Caudate nucleus (tissue), 63 donors: ENCODE measurements at places on chromosomes 6 and 20.

- DNase-seq = no peak
Measured at GRCh38 chr6:88164061-88164460, 2.1 kb downstream of the CNR1 start.

DNA sequence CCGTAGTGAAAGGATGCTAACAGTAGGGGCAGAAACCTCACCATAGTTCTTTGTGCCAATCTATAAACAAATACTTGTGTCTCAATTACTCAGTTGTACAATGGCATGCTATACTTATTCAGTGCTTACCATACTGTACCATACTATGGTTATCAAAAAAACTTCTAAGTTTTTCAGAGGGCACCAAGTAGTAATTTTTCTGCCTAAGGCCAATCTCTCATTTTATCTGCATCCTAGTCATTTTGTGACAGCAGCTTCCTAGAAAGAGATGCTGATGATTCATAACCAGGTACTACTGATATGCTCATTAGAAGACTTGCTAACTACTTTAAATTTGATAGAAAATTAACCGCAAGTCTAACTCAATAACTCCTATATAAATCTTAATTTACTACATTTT, 42.9 kb downstream of the TMEM244 start:
- no peak for DNase-seq

DNA sequence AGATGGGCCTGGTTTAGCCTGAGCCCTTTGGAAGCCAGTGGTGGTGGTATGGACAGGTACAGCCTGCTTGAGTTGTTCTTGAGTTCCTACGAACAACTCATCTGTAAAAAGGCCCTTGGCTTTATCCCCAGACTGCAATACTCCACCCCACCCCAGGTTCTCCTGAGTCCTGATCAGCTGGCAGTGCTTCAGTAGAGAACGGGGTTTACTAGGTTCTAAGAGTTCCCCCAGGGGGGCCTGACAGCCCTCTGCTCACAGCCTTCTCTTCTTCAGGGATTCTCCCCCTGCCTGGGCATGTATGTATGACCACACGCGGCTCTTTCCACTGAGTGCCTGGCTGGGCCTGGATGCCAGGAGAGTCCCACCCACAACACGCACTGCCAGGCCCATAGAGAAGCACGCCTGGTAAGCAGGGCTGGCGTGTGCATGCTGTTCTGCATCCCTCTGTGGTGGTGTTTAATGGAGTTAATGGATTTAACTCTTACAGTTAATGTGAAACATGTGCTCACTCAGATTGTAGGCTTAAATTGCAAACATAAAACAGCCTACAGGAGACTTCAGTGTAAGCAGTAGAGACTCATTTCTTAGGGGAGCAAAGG, 44.3 kb upstream of the SLC4A11 start:
- DNase-seq = no peak

GRCh38 chr20:57553376-57554018, 7.4 kb upstream of the PCK1 start:
- DNase-seq = no peak

- no peak for DNase-seq
Measured at GRCh38 chr6:129989396-129989795, 29.0 kb upstream of the L3MBTL3 start.

DNA sequence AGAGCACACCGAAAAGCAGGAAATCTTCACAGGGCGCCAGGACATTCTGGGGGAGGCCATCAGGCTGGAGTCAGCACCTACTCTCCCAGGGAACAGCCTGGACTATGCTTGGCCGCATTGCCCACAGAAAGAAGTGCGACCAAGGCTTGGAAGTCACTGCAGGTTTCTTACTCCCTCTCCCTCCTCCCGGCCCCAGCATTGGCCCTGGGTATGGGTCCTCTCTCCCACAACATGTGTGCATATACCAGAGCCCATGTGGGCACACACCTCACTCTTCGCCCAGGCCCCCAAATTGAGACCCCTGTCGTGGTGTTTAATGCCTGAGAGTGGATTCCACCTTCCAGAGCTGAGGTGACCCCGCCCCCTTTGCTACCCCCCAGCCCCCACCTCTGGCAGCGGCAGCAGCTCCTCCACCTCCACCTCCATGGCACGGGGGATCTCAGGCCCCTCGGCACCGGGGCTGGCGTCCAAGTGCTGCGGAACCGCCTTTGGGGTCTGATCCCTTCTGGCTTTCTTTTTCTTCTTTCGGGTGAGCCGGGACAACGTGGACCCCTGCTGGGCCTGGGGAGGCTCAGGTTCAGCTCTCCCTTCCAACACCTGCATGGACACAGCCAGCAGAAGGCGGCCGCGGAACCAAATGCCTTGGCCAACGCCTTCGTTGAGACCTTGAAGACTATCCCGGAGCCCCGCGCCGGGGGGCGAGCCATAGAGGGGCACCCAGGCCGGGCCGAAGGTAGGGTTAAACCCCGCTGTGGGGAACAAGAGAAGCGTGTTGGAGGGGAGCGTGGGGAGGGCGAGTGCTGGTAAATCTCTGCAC, 15.2 kb upstream of the SPAG4 start:
- DNase-seq = no peak

- no peak for DNase-seq
Measured at GRCh38 chr20:51400051-51400926, 142.2 kb downstream of the NFATC2 start.

- no peak for DNase-seq
Measured at GRCh38 chr6:21586740-21587178, 6.8 kb upstream of the SOX4 start.

DNA sequence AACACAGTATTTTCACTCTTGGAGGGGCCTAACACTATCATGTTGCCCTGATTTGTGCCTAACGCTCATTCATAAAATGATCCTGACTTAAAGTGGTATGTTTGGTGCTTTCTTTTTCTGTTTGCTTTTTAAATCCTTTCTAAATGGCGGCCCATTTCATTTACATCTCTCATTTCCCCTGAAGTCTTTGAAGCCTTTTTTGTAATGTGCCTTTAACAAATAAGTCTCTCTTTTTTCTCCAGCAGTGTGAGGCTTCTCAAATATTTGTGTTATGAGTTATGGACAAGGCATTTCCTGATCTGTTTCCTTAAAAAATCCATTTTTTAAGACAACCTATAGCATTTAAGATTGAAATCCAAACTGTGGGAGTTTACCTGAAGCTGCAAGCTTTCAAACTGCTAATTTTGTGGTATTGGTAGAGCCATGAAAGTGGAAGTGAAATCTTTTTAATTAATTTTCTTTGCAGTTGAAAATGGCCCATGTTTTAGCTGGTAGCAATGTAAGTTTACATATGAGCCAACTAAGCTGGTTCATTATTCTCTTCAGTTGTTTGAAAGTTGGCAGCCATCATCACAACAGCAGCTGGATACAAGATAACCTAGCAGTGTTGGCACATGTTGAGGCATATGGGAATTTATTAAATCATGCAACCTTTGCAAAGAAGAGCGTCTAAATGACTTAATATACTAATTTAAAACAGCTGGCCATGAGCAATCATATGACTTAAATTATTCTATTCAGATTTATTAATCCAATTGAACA, 469.7 kb downstream of the CDKAL1 start:
- DNase-seq = no peak

- DNase-seq = no peak
Measured at GRCh38 chr20:5148581-5148980, 21.8 kb downstream of the CDS2 start.

DNA sequence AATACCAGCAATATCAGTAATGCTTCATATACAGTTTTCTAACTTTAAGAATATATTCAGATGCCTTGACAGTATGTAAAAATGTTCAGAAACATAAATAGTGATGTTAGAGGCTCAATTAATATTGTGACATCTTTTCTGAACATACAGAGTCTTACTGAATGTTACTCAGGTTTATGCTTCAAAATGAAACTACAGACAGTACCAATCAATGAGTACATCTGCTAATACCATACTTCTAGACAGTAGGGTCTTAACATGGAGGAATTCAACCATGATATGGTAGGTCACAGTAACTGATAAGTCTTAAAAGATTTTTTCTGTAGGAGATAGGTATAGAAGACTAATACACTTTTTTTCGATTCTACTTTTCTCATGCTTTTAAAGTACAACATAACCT, 8.3 kb downstream of the GCLC start:
- DNase-seq = no peak

- no peak for DNase-seq
Measured at GRCh38 chr20:61230166-61230565, 21.9 kb upstream of the CDH4 start.

GRCh38 chr20:3563548-3564177, 92.8 kb downstream of the ATRN start:
- DNase-seq = no peak

DNA sequence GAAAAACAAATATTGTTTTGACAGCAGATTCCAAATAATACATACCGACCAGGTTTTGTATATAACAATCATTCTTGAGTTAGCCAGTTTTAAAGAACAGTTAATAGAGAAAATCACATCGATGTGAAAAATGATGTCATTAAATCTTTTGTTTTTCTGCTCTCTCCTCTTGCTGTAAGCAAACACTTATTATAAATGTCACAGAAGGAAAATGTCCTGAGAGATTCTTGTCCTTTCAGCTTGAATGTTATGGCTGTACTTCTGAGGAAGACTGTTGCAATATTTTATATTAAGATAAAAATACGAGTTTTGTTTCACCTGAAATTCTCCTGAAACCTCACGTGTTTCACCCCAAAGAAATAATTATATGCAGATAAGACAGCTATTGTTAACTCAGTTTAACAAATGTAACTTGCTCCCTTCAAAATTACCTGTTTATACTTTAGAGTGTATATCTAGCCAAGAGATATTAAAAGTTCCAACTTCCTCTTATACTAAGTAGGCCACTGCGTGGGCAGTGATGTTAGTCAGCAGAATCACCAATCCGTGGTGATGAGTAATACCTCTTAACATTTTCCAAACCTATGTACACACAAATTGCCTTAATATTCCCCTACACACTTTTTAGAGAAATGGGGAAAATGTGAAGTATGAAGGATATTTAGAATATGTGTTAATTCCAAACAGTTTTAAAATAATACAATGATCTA, 1111.4 kb upstream of the CITED2 start:
- DNase-seq = no peak
